ENCODE measurements at places on chromosomes 12 and 14.

DNA sequence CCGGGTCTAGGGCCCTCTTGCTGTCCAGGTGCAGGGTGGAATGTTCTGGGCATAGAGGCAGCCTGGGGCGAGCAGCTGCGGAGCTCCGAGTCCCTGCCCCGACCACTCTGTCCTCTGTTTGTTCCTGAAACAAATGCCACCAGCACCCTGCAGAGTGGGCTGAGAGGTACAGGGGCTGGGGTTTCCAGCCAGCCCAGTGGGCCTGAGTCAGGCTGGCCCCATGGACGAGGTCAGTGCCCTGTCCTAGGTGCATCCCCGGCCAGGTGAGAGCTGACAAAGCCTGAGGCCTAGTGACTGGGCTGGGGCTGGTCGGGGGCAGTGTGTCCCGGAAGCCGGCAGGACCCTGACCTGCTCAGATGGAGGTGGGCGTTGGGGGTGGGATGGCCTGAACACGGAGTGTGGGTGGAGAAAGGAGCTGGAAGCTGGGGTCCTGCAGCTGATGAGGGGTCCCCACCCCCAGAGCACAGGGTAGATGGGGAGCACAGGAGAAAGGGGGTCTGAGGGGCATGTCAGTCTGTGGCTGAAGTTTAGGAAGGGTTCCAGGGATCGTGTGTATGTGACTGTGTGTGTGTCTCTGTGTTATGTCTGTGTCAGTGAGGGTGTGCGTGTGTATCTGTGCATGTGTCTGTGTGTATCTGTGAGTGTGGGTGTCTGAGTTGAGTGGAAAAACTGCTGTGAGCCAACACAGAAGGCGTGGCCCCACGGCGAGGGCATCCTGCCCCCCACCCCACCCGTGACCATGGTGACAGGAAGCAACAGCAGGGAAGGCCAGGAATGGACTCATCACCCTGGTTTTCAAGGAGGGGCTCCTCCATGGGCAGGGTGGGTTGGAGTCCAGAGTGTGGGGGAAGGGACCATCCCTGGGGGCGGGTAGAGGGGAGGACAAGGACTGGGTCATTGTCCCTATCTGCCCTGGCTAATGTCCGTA is 2.4 kb upstream of the CRIP1 start:
- no peak for DNase-seq

DNA sequence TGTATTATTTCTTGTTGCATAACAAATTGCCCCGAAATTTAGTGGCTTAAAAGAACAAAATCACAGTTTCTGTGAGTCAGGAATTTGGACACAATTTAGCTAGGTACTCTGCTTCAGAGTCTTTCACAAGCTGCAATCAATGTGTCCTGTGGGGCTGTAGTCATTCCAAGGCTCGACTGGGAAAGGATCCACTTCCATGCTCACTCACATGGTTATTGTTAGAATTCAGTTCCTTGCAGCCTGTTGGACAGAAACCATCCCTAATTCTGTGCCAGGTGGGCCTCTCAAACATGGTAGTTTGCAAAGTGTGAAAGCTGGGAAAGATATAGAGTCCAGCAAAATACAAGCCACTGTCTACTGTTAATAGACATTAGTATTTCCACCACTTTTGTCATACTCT is 59.7 kb upstream of the ARID2 start:
- DNase-seq = no peak

- no peak for DNase-seq
Measured at GRCh38 chr12:5720381-5721005, 224.6 kb downstream of the ANO2 start.

GRCh38 chr12:105995961-105996431 is 142.8 kb downstream of the NUAK1 start:
- DNase-seq = no peak

DNA sequence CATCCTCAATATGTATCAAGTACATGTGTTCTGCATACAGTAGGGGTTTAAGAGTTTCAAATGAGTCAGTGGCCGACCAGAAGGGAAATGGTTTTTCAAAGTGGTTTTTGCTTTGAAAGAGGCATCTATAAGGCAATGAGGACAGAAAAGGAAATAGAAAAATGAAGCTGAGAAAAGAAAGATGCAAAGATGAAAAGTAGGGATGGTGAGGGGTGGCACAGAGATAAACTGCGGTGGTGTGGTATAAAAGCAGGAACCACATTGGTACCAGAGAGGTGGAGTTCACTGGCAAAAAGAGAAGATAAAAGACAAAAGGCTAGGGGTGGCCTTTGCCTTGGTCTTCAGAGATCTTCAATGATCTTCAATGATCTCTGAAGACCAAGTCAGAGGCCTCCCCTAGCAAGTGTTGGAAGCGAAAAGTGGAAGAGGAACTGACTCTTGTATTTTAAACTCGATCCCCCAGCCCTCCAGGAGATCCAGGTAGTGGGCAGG is 144.0 kb upstream of the KRR1 start:
- DNase-seq = no peak

All from occipital lobe (tissue), 3 donors.